ENCODE measurements at places on chromosomes 5 and 9.

DNA sequence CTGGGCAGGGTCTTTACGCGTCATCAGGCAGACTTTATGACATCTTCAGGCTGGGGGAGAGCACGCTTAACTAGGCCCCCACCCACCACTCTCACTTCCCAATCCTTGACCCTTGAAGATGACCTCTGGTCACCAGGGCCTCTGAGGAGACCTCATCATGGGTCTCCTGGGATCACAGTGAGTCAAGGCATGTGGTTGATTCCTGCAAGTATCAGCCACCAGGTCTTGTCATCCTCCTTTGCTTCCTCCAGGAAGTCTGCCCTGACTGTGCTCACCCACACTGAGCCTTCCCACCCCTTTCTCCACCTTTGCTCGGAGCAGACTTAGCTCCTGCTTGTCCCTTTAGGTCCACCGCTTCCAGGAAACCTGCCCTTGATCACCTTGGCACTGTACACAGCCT lies 17.3 kb downstream of the ODF2 start:
- DNase-seq: no peak

DNA sequence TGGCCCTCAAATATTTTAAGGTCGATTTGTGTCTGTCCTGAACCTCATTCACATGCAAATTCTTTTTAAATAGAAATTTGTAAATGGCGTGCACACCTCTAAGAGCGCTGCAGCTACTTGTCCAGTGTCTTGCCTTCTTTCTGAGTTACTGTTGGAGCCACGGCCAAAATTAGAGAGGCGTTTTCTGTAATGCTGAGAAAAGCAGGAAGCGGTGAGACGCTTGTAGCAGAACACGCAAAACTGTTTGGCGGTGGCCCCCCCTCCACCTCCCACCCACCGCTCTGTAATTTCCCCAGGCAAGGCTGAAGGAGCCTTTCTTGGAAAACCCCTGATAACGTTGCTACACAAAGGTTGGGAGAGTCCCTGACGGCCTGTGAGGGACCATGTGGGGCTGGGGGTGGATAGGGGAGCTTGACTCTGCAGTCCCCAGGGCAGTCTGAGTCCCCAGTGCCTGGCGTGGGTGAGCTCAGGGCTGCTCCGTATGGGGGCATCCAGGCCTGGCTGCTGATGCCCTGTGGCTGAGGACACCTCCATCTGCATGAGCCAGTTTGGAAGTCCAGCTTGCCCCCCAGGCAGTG lies 96.5 kb downstream of the GADD45G start:
- peak; percentile 12 for DNase-seq

DNA sequence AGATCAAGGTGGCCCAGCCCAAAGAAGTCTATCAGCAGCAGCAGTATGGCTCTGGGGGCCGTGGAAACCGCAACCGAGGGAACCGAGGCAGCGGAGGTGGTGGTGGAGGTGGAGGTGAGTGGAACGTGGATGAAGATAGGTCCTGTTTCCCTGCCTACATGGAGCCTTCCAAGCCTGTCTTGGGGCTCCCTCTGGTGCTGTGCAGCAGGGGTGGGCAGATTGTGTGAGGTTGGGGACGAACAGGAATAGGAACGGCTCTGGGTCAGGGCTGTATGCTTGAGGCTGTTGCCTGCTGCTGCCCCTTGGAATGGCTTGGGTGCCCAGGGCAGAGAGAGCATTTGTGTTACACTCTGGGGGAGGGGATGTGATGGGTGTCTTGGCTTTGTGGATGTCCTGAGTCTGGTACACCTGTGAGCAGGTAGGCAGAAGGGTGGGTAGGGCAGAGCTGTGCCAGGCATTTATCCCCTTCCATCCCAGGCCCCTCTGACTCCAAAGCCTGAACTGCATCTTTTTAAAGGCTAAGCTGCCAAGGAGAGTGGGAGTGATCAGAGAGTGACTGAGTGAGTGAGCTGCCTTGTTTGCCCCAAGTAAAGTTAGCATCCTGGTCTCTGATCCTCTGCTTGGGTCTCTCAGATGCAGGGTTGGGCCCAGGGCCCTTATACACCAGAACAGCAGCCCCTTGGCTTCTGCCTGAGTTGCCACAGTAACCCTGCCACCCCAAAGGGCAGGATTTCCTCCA lies 5.2 kb downstream of the HNRNPAB start:
- no peak for DNase-seq

DNA sequence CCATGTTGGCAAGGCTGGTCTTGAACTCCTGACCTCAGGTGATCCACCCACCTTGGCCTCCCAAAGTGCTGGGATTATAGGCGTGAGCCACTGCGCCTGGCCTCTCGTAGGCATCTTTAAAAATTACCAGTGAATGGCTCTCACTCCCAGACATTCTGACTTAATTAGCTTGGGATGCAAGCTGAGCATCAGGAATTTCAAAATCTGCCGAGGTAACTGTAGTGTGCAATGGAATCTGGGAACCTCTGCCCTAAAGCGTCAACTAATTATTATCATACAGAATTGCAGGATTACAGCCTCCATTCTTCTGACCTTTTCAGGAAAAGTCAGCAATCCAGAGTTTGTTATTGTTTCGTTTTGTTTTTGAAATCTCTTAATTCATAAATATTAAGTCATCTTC lies 213.4 kb upstream of the DMAC1 start:
- DNase-seq: no peak

DNA sequence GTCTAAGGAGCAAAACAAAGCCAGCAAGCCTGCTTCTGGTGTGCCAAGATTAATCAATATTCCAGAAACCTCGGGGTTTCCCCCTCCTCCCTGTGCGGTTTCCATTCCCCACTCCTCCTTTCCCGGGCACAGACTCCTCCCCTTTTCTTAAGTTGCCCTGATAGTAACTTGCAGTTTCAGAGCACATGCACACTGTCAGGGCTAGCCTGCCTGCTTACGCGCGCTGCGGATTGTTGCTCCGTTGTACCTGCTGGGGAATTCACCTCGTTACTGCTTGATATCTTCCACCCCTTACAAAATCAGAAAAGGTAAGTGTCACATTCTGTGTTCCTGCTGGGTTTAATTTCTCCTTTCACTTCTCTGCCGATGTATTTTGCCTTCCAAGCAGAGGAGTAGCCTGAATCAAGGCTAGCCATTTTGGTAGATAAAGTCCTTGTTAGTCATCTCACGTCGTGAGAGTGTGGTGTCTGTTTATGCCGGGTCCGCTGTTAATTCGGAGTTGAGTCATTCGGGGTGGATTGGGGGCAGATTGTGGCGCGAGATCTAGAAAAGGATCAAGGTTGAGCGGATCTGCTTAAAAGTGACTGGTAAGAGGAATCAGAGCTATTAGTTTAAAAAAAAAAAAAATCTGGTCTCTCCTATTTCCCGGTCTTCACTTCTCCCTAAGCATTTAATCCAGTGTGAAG lies at the start of gene SLC1A3:
SLC1A3 (plus strand) TSS at position 179 of the 686 bp plus-strand sequence. CDS start 1,818 bp downstream, outside the sequence.
- no peak for DNase-seq

GRCh38 chr5:175895686-175896102 lies 24.3 kb downstream of the CPLX2 start:
- DNase-seq: no peak

- DNase-seq: no peak
These were observed 219.2 kb upstream of the PANK3 start for GRCh38 chr5:168798065-168799023.

DNA sequence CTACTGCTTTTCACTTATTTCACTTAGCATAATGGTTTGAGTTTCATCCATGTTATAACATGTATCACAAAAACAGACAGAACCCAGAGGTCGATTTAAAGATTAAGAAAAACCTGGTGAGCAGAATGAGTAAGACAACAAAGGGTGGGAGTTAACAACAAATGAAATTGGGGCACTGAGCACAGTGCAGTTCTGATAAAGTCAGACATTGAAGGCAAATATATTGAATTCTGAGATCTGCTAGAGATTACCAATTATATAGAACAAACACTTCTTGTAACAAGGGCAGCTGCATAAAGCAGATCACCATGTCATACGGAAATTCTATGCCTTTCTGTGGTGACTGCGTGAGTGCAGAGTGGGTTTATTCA lies 517.3 kb upstream of the RORB start:
- no peak for DNase-seq

GRCh38 chr5:32531885-32532520 lies 53.4 kb upstream of the SUB1 start:
- DNase-seq: no peak

GRCh38 chr5:108720391-108720790 lies 27.3 kb upstream of the FER start:
- no peak for DNase-seq

- DNase-seq: no peak
These were observed 244.6 kb downstream of the DMRT2 start for GRCh38 chr9:1294641-1295258.

- no peak for DNase-seq
These were observed 985 bp upstream of the WDR38 start for GRCh38 chr9:124852121-124852828.

DNA sequence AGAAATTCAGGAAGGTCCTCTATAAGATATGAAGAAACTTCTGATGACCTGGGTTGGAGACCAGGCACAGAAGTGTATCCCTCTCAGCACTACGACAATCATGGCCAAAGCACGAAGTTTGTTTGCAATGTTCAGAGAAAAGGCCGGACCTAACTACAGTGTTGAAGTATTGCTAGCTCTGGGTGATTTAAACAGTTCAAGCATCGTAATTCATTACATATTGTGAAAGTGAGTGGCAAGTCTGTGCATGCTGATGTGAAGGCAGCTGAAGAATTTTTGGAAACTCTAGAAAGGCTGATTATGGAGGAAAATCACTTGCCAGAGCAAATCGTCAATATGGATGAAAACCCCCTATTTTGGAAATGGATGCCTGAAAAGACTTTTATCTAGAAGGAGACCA lies 67.2 kb upstream of the PANK3 start:
- no peak for DNase-seq

DNA sequence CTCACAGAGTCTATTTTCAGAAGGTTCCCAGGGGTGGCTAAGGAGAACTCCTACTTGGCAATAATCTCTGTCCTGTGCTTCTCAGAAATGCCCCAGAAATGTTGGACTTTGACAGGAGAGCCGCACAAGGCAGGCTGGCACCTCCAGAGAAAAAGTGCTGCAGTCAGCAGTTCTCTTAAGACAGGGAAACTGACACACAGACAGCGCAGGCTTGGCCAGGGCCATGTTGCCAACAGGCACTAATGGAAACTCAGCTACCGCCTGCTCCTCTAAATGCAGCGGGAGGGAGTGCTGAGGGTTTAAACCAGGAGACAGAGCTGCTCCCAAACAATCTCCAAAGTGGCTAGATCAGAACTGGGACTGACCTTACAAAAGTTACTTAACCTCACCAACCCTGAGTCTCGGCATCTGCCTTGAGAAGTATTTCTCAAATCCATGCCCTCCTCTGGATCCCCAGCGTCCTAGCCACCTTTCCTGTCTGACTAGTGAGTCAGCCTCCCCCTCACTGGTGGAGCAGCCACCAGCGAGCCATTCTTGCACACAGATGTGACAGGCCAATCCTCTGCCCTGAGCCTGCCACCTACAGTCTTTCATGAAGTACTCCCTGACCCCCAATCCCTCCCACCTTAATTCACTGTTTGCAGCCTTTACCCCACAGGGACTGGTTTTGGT lies 186.4 kb downstream of the CDK5RAP2 start:
- DNase-seq: no peak

DNA sequence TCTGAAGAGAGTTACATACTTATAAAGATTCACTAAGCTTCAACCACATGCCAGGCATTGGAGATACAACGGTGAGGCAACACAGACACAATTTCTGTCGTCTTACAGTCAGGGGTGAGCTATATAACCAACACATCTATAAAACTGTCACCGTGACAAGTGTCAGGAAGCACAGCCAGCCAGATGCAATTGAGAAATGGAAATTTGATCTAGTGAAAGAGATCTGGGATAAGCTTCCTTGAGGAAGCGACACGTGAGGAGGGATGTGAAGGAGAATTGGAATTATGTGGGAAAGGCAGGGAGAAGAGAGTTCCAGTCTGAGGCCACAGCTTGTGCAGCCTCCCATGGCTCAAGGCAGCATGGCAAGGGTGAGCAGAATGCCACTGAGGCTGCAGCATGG lies 50.9 kb upstream of the ZNF354B start:
- no peak for DNase-seq

DNA sequence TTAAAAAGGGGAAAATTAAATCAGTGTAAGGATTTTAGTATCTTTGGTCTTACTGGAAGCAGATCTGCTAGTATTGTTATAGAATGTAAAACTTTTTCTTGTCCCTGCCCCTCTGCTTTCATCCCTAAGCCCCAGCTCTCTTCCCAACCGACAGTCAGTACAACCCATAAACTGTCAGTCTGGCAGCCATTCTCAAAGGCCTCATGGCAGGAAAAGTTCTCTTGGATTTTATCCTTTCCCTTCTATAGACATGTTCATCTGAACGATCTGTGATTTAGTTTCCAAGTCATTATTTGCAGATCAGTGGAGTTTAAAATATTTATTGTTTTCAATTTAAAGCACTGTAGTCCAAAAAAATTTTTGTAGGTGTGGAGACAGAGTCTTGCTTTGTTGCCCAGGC lies 39.2 kb downstream of the ARRDC3 start:
- no peak for DNase-seq

DNA sequence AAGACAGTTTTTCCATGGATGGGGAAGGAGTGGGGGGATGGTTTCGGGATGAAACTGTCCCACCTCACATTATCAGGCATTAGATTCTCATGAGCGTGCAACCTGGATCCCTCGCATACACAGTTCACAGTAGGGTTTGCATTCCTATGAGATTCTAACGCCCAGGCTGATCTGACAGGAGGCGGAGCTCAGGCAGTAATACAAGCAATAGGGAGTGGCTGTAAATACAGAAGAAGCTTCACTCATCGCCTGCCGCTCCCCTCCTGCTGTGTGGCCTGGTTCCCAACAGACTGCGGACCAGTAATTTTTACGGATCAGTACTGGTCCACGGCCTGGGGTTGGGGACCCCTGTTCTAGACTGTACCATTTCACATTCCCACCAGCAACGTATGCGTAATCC lies 68.3 kb upstream of the OTULINL start:
- DNase-seq: no peak

GRCh38 chr9:137379761-137380161 lies 43.2 kb downstream of the EXD3 start:
- DNase-seq: no peak

DNA sequence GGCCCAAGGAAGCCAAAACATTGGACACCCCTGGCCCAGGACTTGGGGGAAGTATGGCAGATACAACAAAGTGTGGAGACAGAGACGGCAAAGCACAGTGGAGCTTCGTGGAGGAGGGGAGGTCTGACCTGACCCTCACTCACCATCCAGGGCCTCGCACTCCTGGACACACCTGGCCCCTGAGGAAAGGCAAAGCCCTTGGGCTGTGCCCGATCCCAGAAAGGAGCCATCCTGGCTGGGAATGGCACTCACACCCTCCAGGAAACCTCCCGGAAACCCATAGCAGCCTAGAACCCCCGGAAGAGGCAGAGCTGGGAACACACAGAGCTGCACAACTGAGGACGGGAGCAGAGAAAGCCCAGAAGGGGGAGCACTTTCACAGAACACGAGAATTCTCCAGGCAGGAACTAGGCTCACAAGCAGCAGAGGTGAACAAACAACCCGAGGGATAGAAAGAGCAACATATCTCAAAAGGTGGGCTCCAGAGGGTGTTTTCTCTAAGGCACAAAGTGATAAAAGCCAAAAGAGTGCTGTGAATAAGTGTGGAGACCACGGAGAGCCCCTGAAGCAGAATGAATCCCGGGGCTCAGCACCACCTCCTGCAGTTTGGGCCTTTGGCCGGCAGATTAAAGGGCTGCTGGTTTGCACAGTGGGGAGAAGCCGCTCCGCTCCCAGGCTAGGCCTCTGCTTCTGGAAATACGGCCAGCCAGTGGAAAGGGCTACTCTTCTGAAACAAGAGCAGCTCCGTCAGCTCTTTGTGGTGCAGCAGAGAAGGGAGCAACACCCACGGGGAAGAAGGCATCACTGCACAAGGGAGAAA lies 108.2 kb downstream of the UBE2R2 start:
- DNase-seq: no peak
